ENCODE measurements at places on chromosomes 6 and 20. TPM values are rescaled to one million over a fixed set of nuclear protein-coding genes. Genes with fewer than 3 reads are reported as not detected.
A peak's percentile ranks its signal among the peaks of the same experiment; 100 is the strongest.

The HELZ2 gene
- 47.6 TPM for total RNA-seq

The FARS2 gene
- total RNA-seq = 22.6 TPM

The GSTA2 gene
- not detected for total RNA-seq

The GNAS-AS1 gene
- 0.33 TPM for total RNA-seq

The C20orf141 gene
- total RNA-seq = not detected

GRCh38 chr6:9204171-9204570, 768.8 kb upstream of the SLC35B3 start:
- no peaks in the 10 kb centered on the region for H3K36me3 ChIP-seq
- H3K27ac ChIP-seq = no peak overlapping the region
- no peaks in the 10 kb centered on the region for H3K27me3 ChIP-seq
- no peaks in the 10 kb centered on the region for H3K4me1 ChIP-seq
- H3K4me3 ChIP-seq = no peak overlapping the region
- peak; percentile 75 for DNase-seq

GRCh38 chr6:112956696-112957535, 609.8 kb downstream of the RFPL4B start:
- no peak overlapping the region for H3K27ac ChIP-seq
- peak; percentile 98 for DNase-seq
- no peaks in the 10 kb centered on the region for H3K36me3 ChIP-seq
- H3K4me1 ChIP-seq = peaks cover 5% of the 10 kb centered on the region
- no peaks in the 10 kb centered on the region for H3K27me3 ChIP-seq

DNA sequence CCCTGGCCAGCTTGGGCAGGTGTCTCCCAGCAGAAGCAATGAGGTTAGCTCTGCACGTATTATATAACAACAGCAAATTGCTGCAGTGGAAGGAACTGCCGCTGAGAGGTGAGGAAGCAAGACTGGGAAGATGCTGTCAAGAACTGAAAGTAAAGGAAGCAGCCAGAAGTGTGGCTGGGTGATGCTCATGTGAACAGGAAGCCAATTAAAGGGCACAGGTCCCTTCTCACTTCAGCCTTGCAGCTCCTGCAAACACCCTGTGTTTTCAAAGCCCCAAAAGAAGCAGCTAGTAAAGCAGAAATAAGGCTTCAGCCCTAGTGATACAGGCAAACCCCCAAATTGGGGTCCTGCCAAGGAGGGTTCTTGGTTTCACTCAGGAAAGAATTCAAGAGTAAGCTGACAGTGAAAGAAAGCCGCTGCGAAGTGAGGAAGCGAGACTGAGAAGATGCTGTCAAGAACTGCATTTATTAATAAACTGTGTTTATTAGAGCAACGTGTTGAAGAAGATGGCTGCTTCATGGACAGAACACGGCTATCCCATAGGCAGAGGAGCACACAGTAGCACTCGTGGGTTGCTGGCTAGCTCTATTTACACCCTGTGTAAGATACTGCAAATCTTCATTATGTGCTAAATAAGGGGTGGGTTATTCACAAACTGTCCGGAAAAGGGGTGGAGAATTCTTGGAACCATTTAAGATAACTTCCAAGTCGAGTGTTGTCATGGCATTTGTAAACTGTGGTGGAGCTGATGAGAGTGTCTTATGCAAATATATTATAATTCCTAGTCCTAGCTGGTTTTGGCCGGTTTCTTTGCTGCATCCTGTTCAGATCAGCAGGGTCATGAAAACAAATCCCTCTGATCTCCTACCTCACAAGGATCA, 152.2 kb downstream of the LINC00237 start:
- H3K27me3 ChIP-seq = no peaks in the 10 kb centered on the region
- H3K27ac ChIP-seq = no peak overlapping the region
- no peak overlapping the region for H3K4me3 ChIP-seq
- no peaks in the 10 kb centered on the region for H3K36me3 ChIP-seq

GRCh38 chr6:97687916-97688315, 404.9 kb upstream of the MMS22L start:
- H3K27ac ChIP-seq = no peak overlapping the region
- H3K4me1 ChIP-seq = no peaks in the 10 kb centered on the region
- no peaks in the 10 kb centered on the region for H3K27me3 ChIP-seq

The CENPB gene
- total RNA-seq = 106 TPM

DNA sequence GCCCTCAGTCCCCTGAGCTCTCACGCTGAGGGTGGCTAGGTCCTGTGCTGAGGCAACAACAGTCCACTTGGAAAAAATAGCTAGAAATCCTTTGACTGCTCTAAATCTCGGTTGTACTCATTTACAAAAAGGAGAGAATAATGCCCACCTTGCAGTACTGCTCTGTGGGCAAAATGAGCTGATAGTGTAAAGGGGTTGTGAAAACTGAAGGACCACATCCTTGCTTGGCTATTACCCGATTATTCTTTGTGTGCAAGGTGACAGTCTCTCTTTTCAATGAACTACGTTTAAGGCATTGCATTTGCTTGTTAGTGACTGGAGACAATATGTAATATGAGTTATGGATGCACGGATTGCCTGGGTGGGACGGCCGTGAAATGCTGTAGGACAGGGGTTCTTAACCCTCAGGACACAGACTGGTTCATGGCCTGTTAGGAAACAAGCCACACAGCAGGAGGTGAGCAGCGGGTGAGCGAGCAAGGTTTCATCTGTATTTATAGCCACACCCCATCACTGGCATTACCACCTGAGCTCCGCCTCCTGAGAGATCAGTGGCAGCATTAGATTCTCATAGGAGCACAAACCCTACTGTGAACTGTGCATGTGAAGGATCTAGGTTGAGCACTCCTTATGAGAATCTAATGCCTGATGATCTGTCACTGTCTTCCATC, 14.6 kb downstream of the SAMD3 start:
- H3K4me1 ChIP-seq = no peaks in the 10 kb centered on the region
- no peak overlapping the region for H3K4me3 ChIP-seq
- H3K27me3 ChIP-seq = no peaks in the 10 kb centered on the region
- no peak overlapping the region for H3K27ac ChIP-seq
- no peak for DNase-seq

DNA sequence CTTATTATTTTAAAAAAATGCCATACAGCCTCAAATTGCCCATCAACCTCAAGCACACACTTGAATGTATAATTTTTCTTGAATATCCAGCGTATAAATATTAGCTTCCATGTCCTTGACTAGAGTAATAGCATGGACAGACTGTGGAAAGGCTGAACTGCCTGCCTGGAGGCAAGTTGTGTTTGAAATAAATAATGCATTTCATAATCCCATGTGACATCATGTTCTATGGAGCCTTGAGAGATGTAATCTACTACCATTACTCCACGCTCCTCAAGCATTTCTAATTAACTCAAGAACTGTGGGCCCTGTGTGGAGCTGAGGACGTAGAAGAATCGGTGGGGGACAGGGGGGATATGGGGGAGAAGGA, 94.2 kb downstream of the CDS2 start:
- H3K4me1 ChIP-seq = no peaks in the 10 kb centered on the region
- no peak overlapping the region for H3K4me3 ChIP-seq
- no peak for DNase-seq
- H3K27me3 ChIP-seq = no peaks in the 10 kb centered on the region
- no peaks in the 10 kb centered on the region for H3K36me3 ChIP-seq
- no peak overlapping the region for H3K27ac ChIP-seq

DNA sequence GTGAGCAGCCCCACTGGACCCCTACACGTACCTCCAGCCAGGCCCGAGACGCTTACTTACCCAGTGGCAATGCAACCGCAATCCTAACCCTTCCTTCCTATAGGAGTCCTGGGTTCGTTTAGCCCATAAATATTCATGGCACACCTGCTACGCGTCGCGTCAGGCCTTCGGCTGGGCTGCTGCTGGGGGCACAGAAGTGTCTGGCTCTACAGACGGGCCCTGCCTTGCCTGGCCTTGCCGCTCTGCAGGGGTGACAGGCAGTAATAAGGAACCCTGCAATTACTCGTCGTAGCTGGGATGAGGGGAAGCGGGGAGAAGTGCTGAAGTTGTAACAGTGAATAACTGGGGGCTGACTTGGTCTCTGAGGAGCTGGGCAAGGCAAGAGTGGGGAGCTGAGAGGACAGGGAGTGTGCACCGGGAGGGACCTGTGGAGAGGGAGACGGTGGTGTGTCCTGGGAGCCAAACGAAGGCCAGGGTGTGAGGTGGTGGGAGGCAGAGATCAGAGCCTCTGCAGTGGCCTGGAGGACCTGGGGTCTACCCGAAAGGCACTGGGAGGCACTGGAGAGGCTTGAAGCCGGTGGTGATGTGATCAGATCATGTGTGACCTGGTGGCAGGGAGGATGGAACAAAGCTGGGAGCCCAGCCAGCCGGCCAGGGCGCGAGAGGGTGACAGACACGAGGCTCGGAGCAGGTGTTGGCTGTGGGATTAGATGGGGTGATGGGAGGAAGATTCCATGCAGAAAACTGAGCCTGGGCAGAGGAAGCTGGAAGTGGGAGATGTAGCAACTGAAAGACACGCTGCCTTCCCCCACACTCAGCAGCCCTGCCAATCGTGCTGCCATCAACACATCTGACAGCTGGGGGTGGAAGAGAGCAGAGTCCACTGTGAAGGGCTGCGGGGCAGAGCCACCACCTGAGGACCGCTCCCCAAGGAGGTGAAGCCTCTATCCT, 36.4 kb downstream of the PSMG4 start:
- no peak overlapping the region for H3K4me3 ChIP-seq
- H3K27me3 ChIP-seq = peaks cover 6% of the 10 kb centered on the region
- no peak for DNase-seq
- no peaks in the 10 kb centered on the region for H3K4me1 ChIP-seq
- no peaks in the 10 kb centered on the region for H3K36me3 ChIP-seq

The NR2E1 gene
- not detected for total RNA-seq

The OSBPL2 gene
- total RNA-seq = 27.9 TPM

- H3K4me1 ChIP-seq = peaks cover 2% of the 10 kb centered on the region
- no peaks in the 10 kb centered on the region for H3K27me3 ChIP-seq
- no peaks in the 10 kb centered on the region for H3K36me3 ChIP-seq
- no peak overlapping the region for H3K4me3 ChIP-seq
- peak; percentile 77 for DNase-seq
- H3K27ac ChIP-seq = no peak overlapping the region
Measured at GRCh38 chr6:16698997-16699868, 62.0 kb downstream of the ATXN1 start.

- peak; percentile 72 for DNase-seq
- no peaks in the 10 kb centered on the region for H3K4me1 ChIP-seq
- no peak overlapping the region for H3K27ac ChIP-seq
- no peak overlapping the region for H3K4me3 ChIP-seq
- H3K36me3 ChIP-seq = no peaks in the 10 kb centered on the region
Measured at GRCh38 chr6:6942831-6943230, 164.9 kb upstream of the RREB1 start.

The DEFB115 gene
- not detected for total RNA-seq

The TPX2 gene
- 21.0 TPM for total RNA-seq

GRCh38 chr6:15322781-15323536, 77.1 kb downstream of the JARID2 start:
- no peak overlapping the region for H3K4me3 ChIP-seq
- no peaks in the 10 kb centered on the region for H3K36me3 ChIP-seq
- H3K4me1 ChIP-seq = peaks cover 17% of the 10 kb centered on the region
- peak; percentile 68 for DNase-seq
- no peaks in the 10 kb centered on the region for H3K27me3 ChIP-seq

The GJA10 gene
- total RNA-seq = not detected

GRCh38 chr20:25503936-25504335, 81.4 kb downstream of the NINL start:
- H3K27ac ChIP-seq = no peak overlapping the region
- DNase-seq = no peak
- H3K4me3 ChIP-seq = no peak overlapping the region
- H3K4me1 ChIP-seq = peaks cover 6% of the 10 kb centered on the region
- no peaks in the 10 kb centered on the region for H3K27me3 ChIP-seq

- H3K36me3 ChIP-seq = no peaks in the 10 kb centered on the region
- H3K27ac ChIP-seq = no peak overlapping the region
- H3K4me1 ChIP-seq = peaks cover 8% of the 10 kb centered on the region
- H3K4me3 ChIP-seq = no peak overlapping the region
Measured at GRCh38 chr6:111687652-111688051, 82.0 kb upstream of the TRAF3IP2 start.

The WFDC2 gene
- not detected for total RNA-seq

The GSTA4 gene
- 54.0 TPM for total RNA-seq

- H3K36me3 ChIP-seq = no peaks in the 10 kb centered on the region
- no peak for DNase-seq
- H3K4me3 ChIP-seq = no peak overlapping the region
- no peaks in the 10 kb centered on the region for H3K27me3 ChIP-seq
- H3K4me1 ChIP-seq = peaks cover 18% of the 10 kb centered on the region
Measured at GRCh38 chr6:113693851-113694250, 163.3 kb upstream of the MARCKS start.

GRCh38 chr6:26464014-26464413, 6.3 kb downstream of the BTN2A1 start:
- no peak overlapping the region for H3K27ac ChIP-seq
- H3K4me1 ChIP-seq = peaks cover 2% of the 10 kb centered on the region
- DNase-seq = no peak
- peaks cover 41% of the 10 kb centered on the region for H3K36me3 ChIP-seq
- no peak overlapping the region for H3K4me3 ChIP-seq

The EYA4 gene
- 23.9 TPM for total RNA-seq

GRCh38 chr6:159056003-159056402, 11.2 kb upstream of the TAGAP start:
- H3K27ac ChIP-seq = no peak overlapping the region
- H3K4me3 ChIP-seq = no peak overlapping the region
- no peaks in the 10 kb centered on the region for H3K36me3 ChIP-seq
- no peak for DNase-seq

GRCh38 chr6:46000905-46001304, 14.8 kb downstream of the CLIC5 start:
- no peaks in the 10 kb centered on the region for H3K27me3 ChIP-seq
- no peak for DNase-seq
- no peak overlapping the region for H3K4me3 ChIP-seq
- H3K27ac ChIP-seq = no peak overlapping the region
- no peaks in the 10 kb centered on the region for H3K36me3 ChIP-seq
- H3K4me1 ChIP-seq = no peaks in the 10 kb centered on the region

The PAX1 gene
- not detected for total RNA-seq

The CCR6 gene
- not detected for total RNA-seq

The C2 gene
- total RNA-seq = 27.2 TPM

DNA sequence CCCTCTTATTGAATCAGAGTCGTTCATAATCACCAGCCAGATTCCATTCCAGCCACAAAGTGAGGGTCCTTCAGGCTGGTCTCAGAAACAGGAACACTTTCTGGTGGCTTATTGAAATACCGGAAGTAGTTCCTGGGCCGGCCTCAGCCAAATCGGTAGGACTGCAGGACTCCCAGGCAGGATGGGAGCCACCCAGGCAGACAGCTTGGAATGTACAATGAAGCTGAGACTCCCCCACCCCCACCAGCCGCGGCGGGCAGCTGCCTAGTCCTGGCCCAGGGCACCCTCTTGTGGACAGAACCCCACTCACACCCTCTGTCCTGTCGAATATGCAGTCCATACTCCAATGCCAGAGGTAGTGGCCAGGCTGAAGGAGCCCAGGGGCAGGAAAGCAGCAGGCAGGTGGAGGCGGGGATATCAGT, 43.8 kb downstream of the MDFI start:
- DNase-seq = peak; percentile 87

GRCh38 chr6:17703256-17703694, 3.5 kb downstream of the NUP153 start:
- H3K36me3 ChIP-seq = no peaks in the 10 kb centered on the region
- H3K4me3 ChIP-seq = no peak overlapping the region
- peak overlapping the region; percentile 48 for H3K27ac ChIP-seq
- DNase-seq = peak; percentile 83
- no peaks in the 10 kb centered on the region for H3K27me3 ChIP-seq

- H3K36me3 ChIP-seq = no peaks in the 10 kb centered on the region
- DNase-seq = no peak
- H3K27ac ChIP-seq = no peak overlapping the region
- H3K4me1 ChIP-seq = peaks cover 8% of the 10 kb centered on the region
- H3K27me3 ChIP-seq = no peaks in the 10 kb centered on the region
Measured at GRCh38 chr6:130409418-130410100, 43.7 kb downstream of the TMEM200A start.
